Stimulated activated naive CD4-positive, alpha-beta T cell treated with Interleukin-2 at 50 U/mL for 16 hours (primary cell): ENCODE measurements at places on chromosomes 3 and 15.
A peak's percentile ranks its signal among the peaks of the same experiment; 100 is the strongest.

- no peak for DNase-seq
These were observed 12.4 kb upstream of the IREB2 start for GRCh38 chr15:78425643-78426042.

- DNase-seq: peak; percentile 21
These were observed 9.1 kb upstream of the SKIC8 start for GRCh38 chr15:78308422-78309032.

GRCh38 chr3:113560271-113560670 is 27.9 kb downstream of the SIDT1 start:
- DNase-seq: no peak

DNA sequence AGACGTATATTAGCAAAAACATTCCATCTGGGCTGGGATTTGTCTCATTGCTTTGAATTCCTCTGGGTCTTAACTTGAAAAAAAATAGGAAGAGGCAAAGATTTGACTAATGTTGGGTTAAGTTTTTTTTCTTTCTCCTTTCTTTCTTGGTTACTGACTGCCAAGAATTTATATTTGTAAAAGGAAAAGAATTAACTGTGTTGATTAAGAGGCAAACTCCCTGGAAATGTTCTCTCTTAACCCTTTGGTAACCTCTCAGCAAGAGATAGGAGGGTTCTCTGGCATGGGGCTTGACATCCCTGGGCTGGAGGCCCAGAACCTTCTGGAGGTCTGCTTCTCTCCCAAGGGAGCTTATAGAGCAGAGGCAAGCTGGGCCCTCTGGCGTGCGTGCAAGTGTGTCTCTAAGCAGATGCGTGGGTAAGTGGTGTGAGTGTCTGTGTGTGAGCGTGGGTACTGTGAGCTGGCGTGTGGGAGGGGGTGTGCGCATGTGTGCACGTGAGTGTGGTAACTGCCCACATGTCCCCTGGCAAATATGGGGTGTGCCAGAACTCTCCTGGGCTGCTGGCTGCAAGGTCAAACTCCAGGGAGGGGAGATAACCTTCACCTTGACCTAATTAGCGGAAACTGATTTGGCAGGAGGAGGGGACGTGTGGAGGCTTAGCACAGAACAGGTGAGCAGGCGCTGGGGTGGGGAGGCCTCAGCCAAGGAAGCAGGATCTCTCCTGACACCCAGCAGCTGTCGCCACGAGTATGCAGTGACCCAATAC is 49.4 kb upstream of the MAGEF1 start:
- DNase-seq: no peak

DNA sequence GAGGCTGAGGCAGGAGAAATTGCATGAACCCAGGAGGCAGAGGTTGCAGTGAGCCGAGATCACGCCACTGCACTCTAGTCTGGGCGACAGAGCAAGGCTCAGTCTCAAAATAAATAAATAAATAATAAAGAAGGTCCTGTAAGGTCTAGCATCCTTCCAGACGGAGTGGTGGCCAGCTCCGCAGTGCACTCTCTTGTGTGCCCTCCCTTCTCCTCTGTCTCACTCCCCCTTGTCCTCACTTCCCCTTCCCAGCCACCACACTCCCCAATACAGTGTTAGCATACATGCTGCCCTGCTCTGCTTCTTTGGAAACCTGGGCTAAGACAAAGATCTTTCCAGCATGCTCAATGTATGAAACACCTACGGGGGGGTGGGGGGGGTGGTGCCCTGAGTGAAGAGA is 3.4 kb upstream of the CLN6 start:
- DNase-seq: no peak

- DNase-seq: no peak
These were observed 44.4 kb downstream of the AQP9 start for GRCh38 chr15:58182460-58183163.

DNA sequence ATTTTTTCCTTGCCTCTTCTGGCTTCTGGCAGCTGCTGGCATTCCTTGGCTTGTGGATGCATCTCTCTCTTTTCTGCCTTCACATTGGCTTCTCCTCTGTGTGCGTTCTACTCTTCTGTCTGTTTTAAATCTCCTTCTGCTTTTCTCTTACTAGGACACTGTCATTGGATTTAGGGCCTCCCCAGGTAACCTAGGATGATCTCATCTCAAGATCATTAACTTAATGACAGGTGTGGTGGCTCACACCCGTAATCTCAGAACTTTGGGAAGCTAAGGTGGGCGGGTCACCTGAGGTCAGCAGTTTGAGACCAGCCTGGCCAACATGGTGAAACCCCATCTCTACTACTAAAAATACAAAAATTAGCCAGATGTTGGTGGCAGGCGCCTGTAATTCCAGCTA is 40.9 kb upstream of the ULK4 start:
- no peak for DNase-seq

DNA sequence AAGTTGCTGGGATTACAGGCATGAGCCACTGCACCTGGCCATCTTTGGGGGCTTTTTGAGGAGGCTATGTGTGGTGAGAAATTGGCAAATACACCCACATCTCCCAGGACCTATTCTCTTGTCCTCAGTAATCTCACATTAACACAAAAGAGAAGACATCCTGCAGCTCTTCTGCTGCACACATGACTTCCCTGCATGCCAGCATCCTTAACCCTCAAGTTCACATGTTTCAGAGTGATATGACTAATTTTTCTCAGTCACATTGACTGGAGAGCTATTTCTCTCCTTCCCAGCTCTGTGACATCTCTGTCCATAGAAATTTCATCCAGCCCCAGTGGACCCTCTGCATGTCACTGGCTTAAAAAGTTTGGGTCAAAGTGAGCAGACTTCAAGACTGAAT is 1.9 kb upstream of the SKIC8 start:
- no peak for DNase-seq

GRCh38 chr15:78880242-78880533 is 7.5 kb downstream of the MORF4L1 start:
- DNase-seq: no peak

DNA sequence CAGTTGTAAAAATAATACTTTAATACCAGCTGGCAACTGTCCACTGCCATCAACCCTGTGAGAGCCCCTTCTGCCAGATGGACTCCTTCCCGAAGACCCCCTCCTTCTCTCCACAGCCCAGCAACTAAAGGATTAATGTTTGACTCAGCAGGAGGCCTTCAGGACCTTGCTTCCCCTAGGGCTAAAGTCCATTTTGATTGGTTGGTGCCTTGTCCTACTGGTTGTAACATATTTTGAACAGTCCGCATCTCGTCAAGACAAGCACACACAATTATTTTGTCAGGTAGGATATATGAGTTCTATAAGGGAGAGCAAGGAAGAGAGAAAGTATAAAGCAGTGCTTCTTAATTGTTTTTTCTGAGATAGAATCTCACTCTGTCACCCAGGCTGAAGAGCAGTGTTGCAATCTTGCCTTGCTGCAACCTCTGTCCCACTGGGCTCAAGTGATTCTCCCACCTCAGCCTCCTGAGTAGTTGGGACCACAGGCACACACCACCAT is 18.6 kb downstream of the ACOX2 start:
- no peak for DNase-seq

DNA sequence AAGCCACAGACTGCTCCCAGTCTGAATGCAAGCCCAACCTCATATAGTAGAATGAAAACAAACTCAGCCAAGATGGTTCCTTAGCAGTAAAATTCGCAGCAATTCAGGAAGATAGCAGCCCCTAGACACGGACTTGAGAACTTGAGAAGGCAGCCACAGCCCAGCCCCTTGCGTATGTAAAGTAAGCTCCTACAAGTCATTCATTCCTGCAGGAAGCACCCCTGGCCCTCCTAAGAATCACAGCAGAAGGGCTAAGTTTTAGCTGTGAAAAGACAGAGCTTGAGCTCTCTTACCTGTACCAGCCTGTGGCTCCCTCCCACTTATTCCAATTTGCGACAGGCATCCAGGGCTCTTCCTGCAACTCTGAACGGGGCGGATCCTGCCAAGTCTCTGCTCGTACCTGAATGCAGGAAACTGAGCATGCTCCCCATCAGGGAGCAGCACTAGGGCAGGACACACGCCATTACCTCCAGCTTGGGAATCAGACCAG is 136.4 kb downstream of the MAGI1 start:
- DNase-seq: no peak

DNA sequence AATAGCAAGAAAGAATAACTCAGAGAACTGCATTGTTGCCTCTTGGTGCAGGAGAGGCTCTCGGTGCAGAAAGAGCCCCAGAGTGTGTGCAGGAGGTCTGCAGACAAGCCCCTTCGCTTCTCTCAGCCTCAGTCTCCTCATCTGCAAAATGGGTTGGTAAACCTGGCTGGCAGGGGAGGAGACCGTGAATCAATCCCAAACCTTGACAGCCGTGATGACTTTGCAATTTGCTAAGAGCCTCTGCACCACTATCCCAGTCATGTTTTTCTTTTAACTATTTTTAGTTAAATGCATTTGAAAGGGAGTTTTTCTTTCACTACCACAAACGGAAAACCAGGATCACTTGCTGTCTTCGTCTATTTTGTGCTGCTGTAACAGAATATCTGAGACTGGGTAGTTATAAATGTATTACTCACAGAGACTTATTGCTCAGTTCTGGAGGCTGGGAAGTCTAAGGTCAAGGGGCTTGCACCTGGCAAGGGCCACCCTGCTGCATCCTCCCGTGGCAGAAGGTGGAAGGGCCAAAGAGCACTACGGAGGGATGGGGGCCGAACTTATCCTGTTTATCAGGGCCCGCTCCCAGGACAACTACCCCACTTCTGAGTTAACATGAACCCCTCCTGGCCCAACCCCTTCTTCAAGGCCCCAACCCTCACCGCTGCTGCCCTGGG is 14.2 kb upstream of the IQSEC1 start:
- DNase-seq: no peak

GRCh38 chr15:41115161-41115651 is 874 bp downstream of the INO80 start:
- DNase-seq: no peak

- no peak for DNase-seq
These were observed 24.8 kb downstream of the CCDC80 start for GRCh38 chr3:112615989-112616731.

GRCh38 chr3:23112491-23112890 is 90.6 kb upstream of the UBE2E2 start:
- DNase-seq: no peak

DNA sequence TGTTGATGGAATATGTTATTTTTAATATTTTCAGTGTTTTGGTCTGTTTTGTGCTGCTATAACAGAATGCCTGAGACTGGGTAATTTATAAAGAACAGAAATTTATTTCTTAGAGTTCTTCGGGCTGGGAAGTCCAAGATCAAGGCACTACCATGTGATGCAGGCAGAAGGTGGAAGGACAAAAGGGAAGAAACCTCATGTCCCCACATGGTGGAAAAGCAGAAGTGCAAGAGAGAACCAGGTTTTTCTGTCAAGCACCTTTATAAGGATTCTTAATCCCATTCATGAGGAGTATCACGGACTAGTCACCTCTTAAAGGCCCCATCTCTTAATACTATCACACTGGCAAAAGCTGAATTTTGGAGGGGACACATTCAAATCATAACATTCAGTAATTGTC is 57.9 kb upstream of the EPHB3 start:
- DNase-seq: no peak

- DNase-seq: no peak
These were observed 43.0 kb downstream of the PGPEP1L start for GRCh38 chr15:98964466-98965133.

DNA sequence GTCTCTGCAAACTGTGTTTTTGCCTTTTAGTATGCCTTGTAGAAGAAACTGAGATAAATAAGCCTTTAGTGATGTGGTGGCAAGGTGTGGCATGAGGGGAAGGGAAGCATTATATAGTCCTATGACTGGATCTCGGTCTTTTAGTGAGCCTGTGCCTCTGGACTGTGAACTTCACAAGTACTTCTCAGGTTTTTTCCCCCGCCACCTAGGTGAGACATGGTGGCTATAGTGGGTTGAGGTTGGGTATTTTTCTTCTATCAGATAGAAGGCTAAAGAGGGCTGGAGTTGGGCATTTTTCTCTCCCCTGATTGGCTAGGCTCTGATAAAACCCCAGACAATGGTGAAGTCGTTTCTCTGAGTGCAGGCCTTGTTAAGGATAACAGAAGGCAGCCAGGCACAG is 38.7 kb upstream of the ZFAND6 start:
- no peak for DNase-seq

GRCh38 chr3:142028243-142028777 is 121.0 kb downstream of the TFDP2 start:
- no peak for DNase-seq

- no peak for DNase-seq
These were observed 11.0 kb upstream of the PP2D1 start for GRCh38 chr3:20022954-20023622.

- no peak for DNase-seq
These were observed 53.9 kb downstream of the MEF2A start for GRCh38 chr15:99619712-99620111.

- DNase-seq: no peak
These were observed 806.5 kb downstream of the OTOL1 start for GRCh38 chr3:162302983-162303624.

GRCh38 chr15:51044037-51044727 is 50.5 kb downstream of the TNFAIP8L3 start:
- no peak for DNase-seq

DNA sequence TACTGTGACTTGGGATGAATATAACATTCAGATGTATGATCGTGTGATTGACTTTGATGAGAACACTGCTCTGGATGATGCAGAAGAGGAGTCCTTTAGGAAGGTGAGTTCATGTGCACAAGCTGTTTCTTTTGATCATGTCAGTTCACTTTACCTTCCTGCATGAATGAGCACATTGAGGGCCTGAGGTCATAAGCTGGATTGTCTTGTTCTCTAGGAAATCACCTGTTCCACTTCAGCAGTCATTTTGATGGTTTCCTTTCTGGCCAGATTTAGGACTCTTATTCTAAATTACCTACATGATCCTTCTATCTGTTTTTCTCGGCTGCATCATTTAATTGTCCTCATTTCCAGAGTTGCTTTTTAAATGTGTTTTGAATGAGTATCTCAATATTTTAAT is 4.1 kb downstream of the RCN2 start:
- DNase-seq: no peak

- no peak for DNase-seq
These were observed 20.3 kb upstream of the CA12 start for GRCh38 chr15:63401714-63402497.

- DNase-seq: no peak
These were observed 39.8 kb downstream of the FOXB1 start for GRCh38 chr15:60043744-60044435.

GRCh38 chr3:38576526-38577370 is 72.7 kb downstream of the SCN5A start:
- DNase-seq: no peak

GRCh38 chr3:25547943-25548674 is 116.6 kb downstream of the TOP2B start:
- DNase-seq: no peak

DNA sequence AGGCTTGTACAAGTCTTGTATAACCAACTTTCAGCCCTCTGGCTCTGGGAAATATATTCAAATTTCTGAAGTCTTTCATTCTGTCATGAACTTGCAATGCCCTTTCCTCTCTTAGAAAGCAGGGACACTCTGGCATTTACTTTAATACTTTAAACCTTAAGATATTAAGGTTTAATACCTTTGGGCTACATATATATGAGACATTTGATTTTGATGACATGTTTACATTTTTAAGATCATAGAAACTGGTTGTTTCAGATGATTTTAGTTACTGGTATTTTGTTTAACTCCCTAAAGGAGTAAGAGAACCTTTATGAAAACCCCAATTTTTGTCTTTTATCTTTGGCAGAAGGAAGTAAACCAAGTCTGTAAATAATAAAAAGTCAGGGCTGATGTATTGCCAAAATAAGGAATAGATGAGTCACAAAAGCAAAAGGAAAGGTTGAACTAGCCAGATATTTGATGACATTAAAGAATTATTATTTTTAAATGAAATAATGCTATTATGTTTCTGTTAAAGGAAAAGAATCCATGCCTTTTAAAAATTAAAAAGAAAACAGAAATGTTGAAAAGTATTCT is 579.0 kb upstream of the CBLB start:
- no peak for DNase-seq

GRCh38 chr15:74213858-74214284 is 11.3 kb upstream of the STRA6 start:
- DNase-seq: no peak
